ENCODE measurements at places on chromosomes 5 and 9. TPM values are rescaled to one million over a fixed set of nuclear protein-coding genes. Genes with fewer than 3 reads are reported as not detected.
A peak's percentile ranks its signal among the peaks of the same experiment; 100 is the strongest.

GRCh38 chr5:175383350-175383749 lies 60.6 kb downstream of the DRD1 start:
- DNase-seq: no peak

DNA sequence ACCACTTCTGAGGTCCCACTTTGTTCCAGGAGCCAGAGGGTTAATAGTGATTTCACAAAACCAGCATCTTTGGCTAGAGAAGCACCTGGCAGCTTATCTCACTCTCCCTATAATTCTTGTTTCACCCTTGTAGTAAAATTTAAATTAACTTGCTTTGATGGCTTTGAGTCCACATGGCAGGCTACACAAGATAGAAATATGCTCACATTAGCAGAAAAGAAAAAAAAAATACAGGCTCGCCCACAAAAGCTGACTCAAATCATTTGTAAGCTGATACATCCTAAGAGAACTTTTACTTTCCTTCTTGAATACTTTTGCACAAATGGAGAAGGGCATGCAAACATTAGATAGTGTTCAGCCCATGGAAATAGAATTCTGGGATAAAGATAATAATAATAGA lies 36.2 kb downstream of the TNFSF15 start:
- DNase-seq: peak; percentile 14

Gene GLIPR2
- total RNA-seq: 2.1 TPM

DNA sequence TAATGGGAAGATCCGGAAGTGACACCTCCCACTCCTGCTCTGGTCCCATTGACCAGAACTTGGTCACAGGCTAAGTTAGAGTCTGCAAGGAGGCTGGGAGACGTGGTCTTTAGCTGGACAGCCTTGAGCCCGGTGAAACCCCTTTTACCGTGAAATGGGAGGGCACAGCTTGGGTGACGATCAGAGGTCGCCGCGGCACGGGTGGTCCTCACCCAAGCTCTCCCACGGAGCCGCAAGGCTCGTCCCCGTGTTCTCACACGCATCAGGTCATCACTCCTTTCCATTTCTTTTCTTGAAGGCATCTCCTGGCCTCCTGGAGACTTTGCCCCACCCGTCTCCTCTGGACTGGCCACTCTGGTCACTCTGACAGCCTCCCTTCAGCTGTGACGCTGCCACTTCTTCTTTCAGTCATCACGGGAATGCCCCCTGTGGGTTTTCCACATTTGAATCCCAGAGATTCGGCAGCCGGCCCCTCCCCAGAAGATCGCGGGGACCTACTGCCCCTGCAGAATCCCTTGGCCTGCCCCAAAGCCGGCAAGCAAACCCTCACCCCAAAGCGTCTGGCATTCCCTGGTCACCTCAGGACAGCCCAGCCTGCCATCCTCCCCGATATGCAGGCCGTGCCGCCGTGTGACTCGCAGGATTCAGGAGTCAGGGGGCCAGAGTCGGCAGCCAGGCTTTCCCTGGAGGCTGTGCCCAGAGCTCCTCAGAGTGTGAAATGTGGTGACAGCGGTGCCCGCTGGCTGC lies 18.9 kb upstream of the EGFL7 start:
- DNase-seq: no peak

DNA sequence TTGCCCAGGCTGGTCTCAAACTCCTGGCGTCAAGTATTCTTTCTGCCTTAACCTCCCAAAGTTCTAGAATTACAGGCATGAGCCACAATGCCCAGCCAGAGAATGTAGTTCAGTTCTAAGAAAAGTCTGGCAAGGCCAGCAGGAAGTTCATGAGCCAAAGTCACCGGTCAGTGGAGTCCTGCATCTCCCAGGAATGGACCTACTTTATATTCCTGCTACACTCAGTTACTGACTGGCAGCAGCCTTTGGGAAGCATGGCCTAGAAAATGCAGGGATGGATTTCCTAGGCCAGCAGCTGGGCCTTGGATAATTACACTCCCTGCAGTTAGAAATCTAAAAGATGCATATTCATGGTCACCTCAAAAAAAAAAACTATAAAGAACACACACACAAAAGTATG lies 135.7 kb downstream of the CAAP1 start:
- no peak for DNase-seq

Gene KCNIP1
- total RNA-seq: not detected

Gene PCDHGA9
- total RNA-seq: 3.2 TPM

DNA sequence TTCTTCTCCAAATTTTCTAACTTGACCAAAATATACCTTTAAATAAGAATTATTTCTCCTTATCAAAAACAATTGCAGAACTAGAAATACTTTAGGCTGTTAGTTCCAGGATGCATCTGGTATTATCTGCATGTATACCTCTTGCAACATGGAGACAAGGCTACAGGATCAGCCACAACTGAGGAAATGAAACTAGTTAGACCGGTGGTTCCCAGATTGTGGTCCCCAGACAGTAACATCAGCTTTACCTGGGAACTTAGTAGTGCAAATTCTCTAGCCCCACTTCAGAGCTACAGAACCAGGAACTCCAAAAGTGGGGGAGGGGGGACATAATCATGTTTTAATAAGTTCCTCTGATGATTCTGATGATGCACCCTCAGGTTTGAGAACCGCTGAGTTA lies 61.6 kb upstream of the C9orf72 start:
- no peak for DNase-seq
